ENCODE measurements at places on chromosomes 1 and 21. TPM values are rescaled to one million over a fixed set of nuclear protein-coding genes. Genes with fewer than 3 reads are reported as not detected.

- no peak for DNase-seq
Measured at GRCh38 chr1:240720976-240721375, 109.0 kb upstream of the GREM2 start.

DNA sequence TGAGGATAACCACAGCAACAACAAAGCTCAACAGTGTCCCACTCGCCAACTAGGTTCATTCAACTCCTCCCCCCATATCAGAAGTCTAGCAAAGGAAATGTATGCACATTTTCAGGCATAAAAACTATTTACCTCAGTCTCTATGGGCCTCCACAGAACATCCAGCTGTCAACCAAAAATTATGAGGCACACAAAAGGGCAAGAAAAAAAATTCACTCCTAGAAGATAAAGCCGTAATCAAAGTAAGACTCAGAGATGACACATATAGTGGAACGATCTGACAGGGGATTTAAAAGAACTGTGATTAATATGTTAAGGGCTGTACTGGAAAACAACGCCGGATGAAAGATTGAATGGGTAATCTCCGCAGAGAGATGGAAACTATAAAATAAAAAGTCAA, 158.7 kb downstream of the NTPCR start:
- DNase-seq, result no peak

DNA sequence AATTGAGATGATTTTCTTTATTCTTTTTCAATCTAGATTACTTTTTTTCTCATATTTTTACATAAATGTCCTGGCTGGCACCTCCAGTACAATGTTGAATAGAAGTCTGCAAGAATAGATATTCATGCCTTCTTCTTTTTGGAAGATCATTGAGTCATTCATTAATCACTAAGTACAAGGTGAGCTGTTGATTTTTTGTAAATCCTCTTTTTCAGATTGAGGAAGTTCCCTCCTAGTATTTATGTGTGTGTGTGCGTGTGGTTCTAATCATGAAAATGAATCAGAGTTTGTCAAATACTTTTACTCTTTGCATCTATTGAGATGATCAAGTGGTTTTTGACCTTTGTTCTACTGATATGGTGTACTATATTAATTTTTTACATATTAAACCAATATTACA, 859.3 kb downstream of the KCNT2 start:
- DNase-seq, result no peak

DNA sequence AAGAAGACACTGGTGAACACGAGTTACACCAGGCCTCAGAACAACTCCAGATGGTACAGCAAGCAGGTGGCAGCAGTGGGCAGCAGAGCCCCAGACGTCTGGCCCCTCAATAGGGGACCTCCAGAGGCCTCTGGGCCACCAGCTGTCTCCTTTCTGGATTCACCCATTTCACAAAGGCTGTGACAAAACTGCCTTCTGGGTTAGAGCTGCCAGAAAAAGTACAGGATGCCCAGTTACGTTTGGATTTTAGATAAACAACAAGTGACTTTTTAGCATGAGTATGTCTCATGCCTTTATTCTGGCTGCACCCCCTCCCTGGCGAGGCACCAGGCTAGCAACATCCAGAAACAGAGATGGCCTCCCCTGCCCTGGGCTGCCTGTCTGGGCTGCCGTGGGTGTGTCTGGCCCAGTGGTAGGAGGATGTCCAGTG, 30.1 kb downstream of the ITPKB start:
- no peak for DNase-seq

Gene WLS
- total RNA-seq, result 334 TPM

- DNase-seq, result no peak
Measured at GRCh38 chr1:103336408-103336807, 189.1 kb upstream of the RNPC3 start.

DNA sequence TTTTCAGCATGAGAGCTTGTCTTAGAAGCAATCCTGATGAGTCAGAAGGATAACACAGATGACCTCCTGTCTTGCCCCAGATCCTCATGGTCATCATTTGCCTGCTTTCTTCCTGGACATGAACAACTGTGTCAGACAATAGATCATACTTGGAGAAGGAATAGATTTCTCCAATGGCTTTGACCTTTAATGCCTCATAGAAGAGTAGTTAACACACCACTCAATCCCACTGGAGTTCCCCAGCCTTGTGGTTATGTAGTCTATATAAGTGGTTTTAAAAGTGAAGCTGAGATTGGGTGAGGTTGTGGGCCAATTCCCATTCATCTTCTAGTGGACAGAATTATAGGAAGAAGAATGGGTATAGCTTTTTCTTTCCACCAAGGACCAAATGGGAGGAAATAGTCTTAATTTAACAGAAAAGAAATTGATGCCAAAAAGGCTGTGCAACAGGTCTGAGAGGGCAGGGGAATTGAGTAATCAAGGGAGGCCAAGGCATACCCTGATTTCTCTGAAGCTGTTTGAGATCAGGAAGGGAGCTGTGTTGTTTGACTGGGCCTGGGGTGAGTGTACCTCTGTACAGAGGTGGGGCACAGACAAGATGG, 14.4 kb downstream of the PRCC start:
- DNase-seq, result no peak
